ENCODE measurements at places on chromosomes 3 and 15.

DNA sequence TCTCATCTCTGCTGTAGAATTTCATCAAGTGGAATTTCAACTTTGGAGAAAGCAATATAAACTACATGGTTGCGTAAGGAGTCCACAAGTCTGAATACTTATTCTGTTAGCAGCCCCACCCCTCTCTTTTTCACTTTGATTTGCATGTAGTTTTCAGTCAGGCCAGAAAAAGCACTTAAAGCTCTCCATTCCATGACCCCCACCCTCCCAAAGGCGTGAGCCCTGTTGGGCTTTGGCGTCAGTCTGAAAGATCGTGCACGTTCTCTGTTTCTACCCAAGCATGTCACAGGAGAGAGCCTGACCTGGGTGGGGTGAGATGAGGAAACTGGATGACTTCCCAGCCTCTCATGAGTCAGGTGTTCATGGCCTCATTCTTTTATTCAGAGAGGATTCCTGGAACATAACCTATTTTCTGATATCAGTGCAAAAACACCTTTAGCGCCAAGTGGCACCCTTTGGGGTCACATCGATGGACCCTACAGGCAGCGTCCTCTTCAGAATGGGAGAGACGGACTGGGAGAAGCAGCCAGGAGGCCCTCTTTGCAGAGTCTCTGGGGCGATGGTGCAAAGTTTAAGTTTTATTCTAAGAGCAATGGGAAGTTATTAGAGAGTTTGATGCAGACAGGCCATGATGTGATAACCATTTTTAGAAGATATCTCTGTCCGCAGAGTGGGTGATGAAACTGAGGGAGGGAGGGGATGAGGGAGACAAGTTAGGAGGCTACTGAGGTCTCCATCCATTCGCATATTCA is 55.8 kb downstream of the LSM3 start:
- no peak for DNase-seq

DNA sequence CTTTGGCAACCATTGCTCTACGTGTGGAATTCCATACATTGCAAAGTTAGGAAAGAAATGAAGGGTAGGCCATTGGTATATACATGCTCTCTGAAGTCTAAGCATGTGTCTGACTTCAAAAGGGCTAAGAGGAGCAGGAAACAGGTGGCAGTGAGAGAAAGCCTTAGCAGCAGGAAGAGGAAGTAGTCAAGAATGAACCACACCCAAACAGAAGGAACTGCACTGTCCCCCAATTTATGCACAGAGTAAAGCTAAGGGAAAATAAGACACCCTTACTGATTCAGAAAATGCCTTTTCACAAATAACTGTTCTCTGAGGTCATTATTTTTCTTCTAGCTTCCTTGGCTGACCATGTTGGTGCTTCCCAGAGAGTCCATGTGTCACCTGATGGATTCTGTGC is 575.4 kb downstream of the NTRK3 start:
- DNase-seq, result peak; percentile 10

DNA sequence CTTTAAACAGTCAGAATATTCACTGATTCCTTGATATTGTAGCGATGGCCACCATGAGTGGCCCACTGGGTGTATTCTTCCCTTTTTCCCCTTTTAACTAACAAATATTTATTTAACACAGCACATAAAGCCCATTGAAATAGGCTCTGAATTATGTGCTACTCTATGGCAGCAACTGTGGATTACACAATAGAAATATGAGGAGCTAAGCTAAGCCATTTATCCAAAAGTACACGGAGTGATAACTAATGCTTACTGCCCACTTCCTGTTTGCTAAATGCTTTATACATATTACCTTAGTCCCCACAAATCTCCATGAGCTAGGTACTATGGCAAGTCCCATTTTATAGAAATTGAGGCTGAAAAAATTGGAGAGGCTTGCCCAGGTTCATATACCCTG is 17.9 kb downstream of the ILDR1 start:
- no peak for DNase-seq

DNA sequence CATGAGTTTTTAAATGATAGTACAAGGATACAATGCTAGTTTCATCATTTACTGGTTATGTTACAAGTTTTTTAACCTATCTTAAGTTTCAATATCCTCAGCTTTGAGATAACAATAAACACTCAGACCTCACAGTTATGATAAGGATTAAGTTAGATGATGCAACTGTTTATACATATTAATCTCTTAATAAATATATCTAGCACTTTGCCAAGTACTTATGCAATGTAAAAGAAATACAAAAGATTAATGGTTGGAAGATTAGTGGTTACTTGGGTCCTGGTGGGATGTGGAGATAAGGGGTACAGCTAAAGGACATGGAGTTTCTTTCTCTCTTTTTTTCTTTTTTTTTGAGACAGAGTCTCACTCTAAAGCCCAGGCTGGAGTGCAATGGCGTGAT is 12.0 kb downstream of the SPPL2A start:
- DNase-seq, result no peak

DNA sequence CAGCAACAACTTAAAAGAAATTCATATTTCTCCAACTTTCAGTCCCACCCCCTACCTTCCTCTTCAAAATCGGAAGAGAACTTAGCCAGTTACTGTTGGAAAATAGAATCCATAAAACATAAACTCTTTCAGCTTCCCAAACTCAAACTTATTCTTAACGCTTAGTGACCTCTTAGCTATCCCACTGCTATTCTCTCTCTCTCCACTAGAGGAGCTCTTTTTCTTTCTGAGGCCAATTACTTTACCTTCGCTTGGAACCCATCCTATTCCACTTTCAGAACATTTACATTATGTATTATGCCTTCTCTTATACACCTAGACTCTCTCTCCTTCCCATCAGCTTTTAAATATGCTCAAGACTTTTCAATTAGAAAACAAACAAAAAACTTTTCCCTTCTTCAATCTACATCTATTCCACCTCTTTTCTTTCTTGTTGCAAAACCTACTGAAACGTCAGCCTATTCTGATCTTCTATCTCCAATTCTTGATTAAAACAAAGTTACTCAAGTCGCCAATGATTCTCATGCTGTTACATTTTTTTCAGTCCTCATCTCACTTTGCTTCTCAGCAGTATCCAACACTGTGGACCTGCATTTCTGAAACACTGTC is 13.4 kb upstream of the GHSR start:
- DNase-seq, result peak; percentile 55

- no peak for DNase-seq
Observed at GRCh38 chr3:11199902-11200845, 45.9 kb downstream of the HRH1 start.

Measured in CD4-positive, alpha-beta T cell treated with Interleukin-21 for 1 hour (primary cell).